Putamen (tissue), 1 donor: ENCODE measurements at places on chromosomes 7 and 10.

- DNase-seq, result no peak
Measured at GRCh38 chr10:104025524-104025923, 58.6 kb downstream of the SLK start.

DNA sequence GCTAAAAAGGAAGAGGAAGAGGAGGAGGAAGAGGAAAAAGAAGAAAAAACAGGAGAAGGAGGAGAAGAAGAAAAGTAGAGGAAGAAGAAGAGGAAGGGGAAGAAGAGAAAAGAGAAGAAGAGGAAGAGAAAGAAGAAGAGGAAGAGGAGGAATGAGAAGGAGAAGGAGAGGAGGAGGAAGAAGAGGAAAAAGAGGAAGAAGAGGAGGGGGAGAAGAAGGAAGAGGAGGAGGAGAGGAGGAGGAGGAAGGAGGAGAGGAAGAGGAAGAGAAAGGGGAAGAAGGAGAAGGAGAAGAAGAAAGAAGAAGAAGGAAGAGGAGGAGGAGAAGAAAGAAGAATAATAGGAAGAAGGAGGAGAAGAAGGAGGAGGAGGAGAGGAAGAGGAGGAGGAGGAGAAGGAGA lies 96.4 kb upstream of the GNA12 start:
- no peak for DNase-seq

- no peak for DNase-seq
Measured at GRCh38 chr10:15548331-15548730, 171.4 kb downstream of the ITGA8 start.

DNA sequence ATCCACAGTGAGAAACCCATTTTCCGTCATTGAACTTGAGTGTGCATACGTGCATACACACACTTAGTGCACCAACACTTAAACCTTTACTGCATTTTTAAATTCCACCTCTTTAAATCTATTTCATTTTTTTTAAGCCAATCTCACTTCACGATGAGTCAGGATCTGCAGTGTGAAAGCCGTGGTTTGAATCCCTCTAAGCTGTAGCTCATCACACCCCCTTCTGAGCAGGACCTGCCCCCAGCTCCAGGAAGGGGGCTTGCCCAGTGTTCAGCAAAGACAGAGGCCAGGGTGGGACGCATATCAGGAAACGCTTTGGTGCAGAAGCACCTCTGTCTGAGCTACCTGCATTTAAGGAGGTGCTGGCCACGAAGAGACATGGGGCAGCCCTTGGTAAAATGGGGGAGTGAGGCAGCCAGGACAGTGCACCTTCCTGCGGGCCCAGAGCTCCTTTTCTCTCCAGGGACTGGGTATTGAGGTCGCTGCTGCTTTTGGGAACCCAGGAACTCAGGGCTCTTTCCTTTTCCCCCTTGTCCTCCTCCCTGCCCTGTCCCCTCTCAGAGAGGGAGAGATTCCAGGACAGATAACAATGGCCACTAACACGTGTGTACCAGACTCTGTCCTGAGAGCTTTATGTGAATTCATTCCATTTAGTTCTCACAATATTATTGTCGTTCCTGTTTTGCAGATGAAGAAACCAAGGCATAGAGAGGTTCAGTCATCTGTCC lies 21.7 kb downstream of the ZNF316 start:
- no peak for DNase-seq

DNA sequence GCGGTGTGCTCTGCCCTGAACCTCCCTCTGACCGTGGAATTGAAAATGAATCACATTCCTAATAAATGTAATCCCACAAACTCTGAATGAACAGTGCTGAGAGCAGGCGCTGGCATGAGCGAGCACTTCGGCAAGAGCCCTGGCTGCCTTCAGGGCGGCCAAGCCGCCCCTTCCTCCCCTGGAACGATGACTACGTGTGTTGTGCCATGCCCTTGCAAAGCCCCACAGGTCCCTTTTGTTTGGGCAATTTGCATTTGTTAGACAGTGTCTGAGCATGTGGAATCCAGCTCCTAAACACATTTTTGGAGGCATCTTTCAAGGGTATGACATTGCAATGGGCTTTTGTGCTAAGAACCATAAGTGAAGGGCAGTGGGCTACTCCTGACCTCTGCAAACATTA lies 95.6 kb upstream of the MKI67 start:
- DNase-seq, result no peak

DNA sequence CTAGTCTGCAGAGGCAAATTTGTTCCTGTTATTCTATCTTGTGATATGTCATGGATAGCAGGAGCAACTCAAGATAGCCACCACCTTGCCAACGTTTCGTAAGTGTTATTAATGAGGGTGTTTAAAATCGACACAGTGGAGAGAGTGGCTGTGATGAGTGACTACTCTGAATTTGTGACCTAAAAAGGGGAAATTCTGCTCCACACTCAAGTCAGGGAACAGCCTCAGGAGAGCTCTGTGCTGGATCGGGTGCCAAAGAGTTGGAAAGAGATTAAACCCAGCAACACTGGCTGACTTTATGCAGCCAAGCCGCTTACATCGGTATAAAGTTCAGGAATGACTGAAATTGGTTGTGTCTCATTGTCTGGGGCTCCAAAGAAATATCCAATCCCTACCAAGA lies 9.5 kb downstream of the TACC2 start:
- DNase-seq, result no peak

DNA sequence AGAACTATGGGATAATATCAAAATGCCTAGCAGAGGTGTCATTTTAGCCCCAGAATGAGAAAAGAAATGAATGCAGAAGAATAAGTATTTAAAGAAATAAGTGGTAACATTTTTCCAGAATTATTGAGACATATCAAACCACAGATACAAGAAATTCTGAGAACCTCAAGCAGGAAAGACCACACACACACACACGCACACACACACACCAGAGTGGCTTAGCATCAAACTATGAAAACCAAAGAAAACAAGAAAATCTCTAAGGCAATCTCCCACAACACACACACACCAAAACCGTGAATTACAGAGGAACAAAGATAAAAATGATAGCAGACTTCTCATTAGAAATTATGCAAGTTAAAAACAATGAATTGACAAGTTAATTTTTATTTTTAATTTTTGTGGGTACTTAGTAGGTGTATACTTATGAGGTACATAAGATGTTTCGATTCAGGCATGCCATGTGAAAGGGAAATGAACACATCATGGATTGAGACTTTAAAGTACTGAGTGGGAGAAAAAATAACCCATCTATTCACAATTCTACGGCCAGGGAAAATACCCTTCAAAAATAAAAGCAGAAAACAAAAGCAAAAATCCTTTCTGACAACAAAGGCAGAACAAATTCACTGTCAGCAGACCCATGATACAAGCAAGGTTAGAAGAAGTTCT lies 14.6 kb downstream of the PPIF start:
- no peak for DNase-seq

- no peak for DNase-seq
Measured at GRCh38 chr7:40640566-40640965, 505.8 kb downstream of the SUGCT start.

DNA sequence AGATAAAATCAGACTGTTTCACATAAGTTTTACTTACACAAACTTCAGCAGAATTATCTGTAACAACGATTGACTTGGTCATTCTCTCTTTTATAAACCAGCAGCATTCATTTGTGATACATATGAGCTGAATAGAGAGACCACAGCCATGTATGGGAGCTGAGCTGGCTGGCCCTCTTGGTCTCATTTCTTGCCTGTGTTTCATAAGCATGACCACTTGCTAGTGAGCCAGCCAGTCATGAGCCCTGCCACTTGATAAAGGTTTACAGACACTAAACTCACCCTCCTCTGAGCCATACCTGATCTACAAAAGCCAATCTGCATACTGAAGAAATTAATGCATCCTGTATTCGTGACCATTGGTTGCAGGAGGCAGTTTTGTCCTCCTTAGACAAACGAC lies 82.1 kb downstream of the PKD1L1 start:
- DNase-seq, result no peak

DNA sequence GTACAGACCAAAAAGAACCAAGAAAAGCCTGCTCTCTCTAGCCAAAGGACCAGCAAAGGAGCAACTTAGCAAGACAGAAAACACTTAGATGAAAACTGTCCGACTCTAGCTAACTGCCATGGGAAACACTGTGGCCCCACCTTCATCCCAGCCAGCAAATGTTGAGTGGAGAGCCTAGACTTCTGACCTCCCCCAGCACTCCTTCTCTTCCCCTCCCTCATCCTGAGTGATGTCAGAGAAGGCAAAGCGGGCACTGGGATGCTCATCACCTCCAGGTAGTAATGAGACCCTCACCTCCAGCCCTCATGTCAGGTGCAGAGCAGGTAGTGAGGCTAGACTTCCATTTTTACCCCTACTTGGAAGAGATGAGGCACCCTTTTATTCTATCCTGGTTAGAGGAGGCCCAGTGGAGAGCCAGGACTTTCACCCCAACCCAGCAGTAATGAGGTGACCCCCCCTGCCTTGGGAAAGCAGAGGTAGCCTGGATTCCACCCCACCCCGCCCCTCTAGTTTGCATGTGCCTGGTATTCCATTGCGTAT lies 16.9 kb downstream of the CUZD1 start:
- DNase-seq, result no peak
